ENCODE measurements at places on chromosomes 13 and 19.

- DNase-seq: no peak
Observed at GRCh38 chr13:50712456-50712855, 131.0 kb downstream of the DLEU7 start.

DNA sequence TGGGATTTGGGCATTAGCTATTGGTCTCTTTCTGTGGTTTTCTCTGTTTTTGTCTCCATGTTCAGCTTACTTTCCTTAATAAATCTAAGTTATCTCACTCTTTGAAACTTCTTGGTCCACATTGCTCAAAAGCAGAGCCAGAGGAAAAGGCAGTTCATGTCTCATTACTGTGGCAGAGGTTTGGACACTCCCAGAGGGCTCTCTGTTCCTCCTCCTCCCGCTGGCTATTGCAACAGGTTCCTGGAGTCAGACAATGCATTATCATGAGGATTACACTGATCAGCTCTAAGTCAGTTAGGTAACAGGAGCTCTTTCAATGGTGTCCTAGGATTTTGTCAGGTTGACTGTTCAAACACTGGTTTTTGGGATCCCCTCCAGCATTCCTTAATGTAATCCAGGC lies 298.8 kb downstream of the NDFIP2 start:
- no peak for DNase-seq

DNA sequence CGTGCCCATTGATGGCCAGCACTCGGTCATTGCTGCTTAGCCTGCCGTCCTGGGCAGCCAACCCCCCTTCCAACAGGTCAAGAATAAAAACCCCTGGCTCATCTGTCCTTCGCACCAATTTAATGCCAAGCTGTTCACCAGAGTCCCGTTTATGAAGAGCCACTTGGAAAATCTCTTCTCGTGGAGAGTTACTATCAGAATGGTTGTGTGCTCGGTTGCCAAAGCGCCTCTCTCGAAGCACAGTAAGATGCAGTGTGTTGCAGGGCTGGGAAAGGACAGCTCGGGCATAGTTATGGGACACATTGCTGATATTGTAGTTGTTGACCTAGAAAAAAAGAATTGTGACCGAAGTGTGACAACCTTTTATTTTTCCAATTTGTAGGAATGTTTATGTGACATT lies 57.9 kb downstream of the LNX2 start:
- DNase-seq: no peak

DNA sequence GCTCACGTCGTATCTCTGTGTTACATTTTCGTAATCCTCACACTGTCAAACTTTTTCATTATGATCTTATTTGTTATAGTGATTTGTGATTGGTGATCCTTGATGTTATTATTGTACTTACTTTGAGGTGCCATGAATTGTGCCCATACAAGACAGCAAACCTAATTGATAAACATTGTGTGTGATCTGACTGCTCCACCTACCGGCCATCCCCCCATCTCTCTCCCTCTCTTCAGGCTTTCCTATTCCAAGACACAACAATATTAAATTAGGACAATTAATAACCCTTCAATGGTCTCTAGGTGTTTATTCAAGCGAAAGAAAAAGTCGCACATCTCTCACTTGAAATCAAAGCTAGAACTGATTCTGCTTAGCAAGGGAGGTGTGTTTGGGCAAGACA lies 349.3 kb downstream of the RBM26 start:
- no peak for DNase-seq

- DNase-seq: no peak
Observed at GRCh38 chr13:24257497-24257896, 51.9 kb upstream of the C1QTNF9 start.

GRCh38 chr13:25633093-25633492 lies 261.3 kb downstream of the ATP8A2 start:
- no peak for DNase-seq

GRCh38 chr19:38812841-38813320 lies at the start of gene LGALS4:
Gene LGALS4 (minus strand): TSS chr19:38812945. CDS start chr19:38812886, 59 bp downstream.
- no peak for DNase-seq

- DNase-seq: no peak
Observed at GRCh38 chr19:51726049-51726448, 2.3 kb upstream of the HAS1 start.

- no peak for DNase-seq
Observed at GRCh38 chr19:15201374-15202023, 704 bp upstream of the NOTCH3 start.

GRCh38 chr19:47755762-47756626 lies 10.6 kb downstream of the NOP53 start:
- DNase-seq: no peak

All from stimulated activated CD4-positive, alpha-beta T cell treated with anti-CD3 and anti-CD28 coated beads, Interleukin-1b, Interleukin-23, amount 100 ng/mL, for 24 hours (primary cell).